Effector CD8-positive, alpha-beta T cell (primary cell): ENCODE measurements at places on chromosomes 11 and 22.

- DNase-seq: no peak
Measured at GRCh38 chr22:46551996-46552395, 14.6 kb upstream of the CELSR1 start.

DNA sequence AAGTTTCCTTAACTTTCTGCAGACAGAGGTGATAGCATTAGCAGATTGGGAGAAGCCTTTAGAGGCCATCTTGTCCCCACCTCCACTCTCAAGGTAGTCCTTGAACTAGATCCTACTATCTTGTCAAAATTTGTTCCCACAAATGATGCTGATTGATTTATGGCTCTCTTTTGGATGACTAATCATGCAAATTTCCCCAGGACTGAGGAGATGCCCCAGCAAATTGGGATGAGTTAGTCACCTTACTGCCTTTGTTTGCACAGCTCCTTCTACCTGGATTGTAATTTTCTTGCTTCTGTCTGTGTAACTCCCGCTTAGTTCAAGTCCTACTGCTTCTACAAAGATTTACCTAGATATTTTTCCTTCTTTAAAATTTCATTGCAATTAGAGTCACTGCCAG is 391.4 kb upstream of the CADM1 start:
- DNase-seq: no peak

GRCh38 chr11:81033779-81034540 is 1593.1 kb upstream of the TENM4 start:
- DNase-seq: no peak

DNA sequence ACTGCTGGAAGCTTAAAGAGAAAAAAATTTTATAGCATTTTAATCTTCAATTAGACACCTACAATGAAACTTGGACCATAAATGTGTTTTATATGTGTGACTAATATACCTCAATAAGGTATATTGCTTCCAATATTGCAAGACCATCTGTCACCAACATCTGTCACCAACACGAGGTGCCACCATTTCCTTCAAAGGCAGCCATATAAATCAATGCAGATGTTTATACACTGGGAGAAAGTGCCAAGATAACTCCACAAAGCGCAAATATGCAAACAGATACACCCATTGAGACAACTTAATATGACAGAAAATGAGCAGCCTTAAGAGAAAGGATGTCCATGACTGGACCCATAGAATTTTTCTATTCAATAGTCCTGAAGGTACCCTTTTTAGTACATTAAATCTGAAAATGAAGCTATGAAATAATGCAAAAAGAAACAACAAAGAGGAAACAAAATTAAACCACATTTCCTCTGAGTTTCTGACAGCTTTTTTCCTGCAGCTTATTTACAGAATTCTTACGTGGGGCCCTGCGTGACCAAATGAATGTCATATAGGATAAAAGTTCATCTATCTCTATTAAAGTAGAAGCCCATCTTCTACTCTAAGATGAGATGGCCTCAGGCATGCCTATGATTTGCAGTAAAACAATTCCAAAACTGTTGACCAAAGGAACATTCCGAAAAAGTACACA is 12.5 kb downstream of the MPZL3 start:
- DNase-seq: no peak

GRCh38 chr11:57458410-57459163 is 1.7 kb upstream of the RTN4RL2 start:
- DNase-seq: peak; percentile 28

- DNase-seq: peak; percentile 40
Measured at GRCh38 chr11:10858439-10859325, 829 bp upstream of the ZBED5 start.

GRCh38 chr22:35418731-35419130 is 18.8 kb downstream of the MCM5 start:
- DNase-seq: no peak

GRCh38 chr11:3983101-3983500 is 111.5 kb upstream of the RRM1 start:
- DNase-seq: no peak

DNA sequence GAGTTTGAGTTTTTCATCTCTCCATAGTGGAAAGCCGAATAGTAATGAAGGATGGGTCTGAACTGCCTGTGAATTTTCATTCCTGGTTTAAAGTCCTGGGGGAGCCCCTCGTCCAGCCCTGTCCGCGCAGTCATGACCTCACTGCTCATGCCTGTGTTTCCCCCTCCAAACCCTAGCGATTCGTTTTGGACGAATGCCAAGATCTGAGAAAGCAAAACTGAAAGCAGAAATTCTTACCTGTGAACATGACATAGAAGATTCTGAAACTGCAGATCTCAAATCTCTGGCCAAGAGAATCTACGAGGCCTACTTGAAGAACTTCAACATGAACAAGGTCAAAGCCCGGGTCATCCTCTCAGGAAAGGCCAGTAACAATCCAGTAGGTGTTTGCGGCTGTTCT is 30.5 kb downstream of the CDPF1 start:
- DNase-seq: no peak

GRCh38 chr11:123065621-123066020 is 3.7 kb upstream of the HSPA8 start:
- DNase-seq: no peak

DNA sequence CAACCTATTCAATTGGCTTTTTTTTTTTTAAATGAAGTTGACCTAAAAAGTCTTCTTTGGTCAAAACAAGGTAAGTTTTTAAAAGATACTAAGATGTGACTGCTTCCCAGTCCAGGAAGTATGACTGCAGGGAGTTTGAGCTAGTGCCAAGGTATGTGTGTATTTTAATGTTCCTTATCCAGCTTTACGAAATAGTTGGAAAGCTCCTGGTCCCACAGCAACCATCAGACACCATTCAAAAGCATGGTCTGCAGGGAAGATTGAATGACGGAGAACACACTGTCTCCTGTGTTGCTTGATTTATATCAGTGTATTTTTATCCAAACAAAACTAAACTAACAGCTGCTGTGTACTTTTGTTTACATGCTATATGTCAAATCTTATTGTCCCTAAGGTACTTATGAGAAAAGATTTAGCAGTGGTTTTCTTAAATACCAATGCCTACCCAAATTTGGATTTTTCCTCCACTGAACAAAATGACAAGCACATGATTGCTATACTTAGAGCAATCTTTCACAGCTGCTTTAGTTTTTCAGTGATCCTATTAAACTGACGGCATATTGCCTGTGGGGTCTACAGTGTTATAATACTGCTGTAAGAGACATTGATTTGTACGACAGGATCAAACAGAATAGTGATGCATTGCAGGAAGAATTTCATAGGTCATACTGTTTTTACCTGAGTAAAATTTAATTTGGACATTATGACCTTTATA is 122.9 kb downstream of the DCDC1 start:
- no peak for DNase-seq

GRCh38 chr22:29260031-29260560 is 7.7 kb downstream of the RHBDD3 start:
- no peak for DNase-seq

DNA sequence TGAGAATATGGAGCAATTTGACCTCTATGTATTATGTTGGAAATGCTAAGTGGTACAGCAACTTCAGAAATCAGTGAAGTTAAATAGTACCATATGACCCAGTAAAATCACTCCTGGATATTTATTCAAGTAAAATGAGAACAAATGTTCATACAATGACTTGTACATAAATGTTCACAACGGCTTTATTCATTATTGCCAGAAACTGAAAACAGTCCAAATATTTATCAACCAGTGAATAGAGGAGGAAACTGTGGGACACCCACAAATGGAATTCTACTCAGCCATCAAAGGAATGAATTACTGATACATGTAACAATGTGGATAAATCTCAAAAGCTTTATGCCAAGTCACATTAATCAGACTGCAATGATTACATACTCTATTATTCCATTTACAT is 416.3 kb downstream of the AASDHPPT start:
- no peak for DNase-seq

- DNase-seq: no peak
Measured at GRCh38 chr11:93099806-93100205, 98.0 kb downstream of the SLC36A4 start.

GRCh38 chr22:50303848-50304527 is 3.5 kb downstream of the PLXNB2 start:
- DNase-seq: no peak

GRCh38 chr22:22352371-22352999 is 107.9 kb downstream of the VPREB1 start:
- DNase-seq: no peak
